ENCODE measurements at places on chromosomes 7 and 10. TPM values are rescaled to one million over a fixed set of nuclear protein-coding genes. Genes with fewer than 3 reads are reported as not detected.

DPYSL4 gene
- total RNA-seq = 2.1 TPM

DNA sequence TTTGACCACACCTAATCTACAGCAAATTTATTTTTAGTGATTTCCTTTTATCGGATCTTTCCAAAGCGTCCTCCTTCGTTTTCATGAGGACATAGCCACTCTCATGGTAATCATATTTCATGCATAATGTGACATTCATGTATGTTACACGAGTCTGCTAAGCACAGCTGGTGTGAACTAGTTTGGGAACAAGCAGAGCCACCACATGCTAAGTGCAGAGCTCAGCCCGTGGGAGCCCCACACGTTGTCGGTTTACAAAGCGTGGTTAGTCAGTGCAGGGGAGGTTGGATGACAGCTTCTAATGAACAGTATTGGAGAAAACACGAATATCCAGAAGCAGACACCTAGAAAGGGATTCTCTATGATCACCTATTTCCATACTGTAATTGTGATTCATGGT is 78.4 kb upstream of the GJD4 start:
- no peak for DNase-seq

- no peak for DNase-seq
Measured at GRCh38 chr7:101564778-101565211, 64.3 kb downstream of the MYL10 start.

GRCh38 chr7:115522174-115522573 is 508.4 kb downstream of the TFEC start:
- no peak for DNase-seq

GRCh38 chr7:130844811-130845580 is 111.0 kb upstream of the KLF14 start:
- no peak for DNase-seq
